ENCODE measurements at places on chromosomes 16 and 17. TPM values are rescaled to one million over a fixed set of nuclear protein-coding genes. Genes with fewer than 3 reads are reported as not detected.

- no peak for DNase-seq
These were observed 12.3 kb upstream of the CDH15 start for GRCh38 chr16:89159066-89159849.

GRCh38 chr16:70388006-70388680 lies 41.4 kb downstream of the DDX19A start:
- no peak for DNase-seq

DNA sequence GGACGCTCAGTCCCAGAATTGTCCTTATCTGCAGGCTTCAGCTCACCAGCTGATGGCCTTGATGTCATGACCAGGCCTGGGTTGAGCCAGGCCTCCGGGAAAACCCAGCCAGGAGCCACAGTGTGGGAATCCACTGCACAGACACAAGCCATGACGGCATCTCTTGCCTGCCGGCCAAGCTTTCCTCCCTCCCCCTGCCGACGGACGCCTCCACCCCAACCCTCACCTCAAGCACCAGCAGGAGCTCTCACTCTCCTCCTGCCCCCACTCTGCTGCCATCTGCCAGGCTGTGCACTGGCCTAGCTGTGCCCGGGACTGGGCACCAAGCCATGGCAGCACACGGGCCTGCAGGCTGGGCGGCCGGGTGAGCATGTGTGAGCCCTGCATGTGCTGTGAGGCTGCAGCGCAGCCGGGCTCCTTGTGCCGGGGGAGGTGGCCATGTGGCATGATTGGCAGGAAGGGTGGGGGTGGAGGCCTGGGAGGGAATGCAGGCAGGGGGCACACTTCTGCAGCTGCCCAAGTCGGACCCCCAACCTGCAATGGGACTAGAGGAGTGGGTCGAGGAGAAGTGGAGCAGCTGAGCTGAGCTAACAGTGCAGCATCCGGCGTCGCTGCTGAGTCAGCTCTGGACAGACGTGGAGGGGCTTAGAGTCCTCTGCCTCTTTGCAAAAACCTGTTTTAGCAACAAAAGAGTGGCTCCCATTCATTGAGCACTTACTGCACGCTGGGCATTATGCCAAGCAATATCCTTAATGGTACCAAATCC lies 268.5 kb downstream of the CBLN1 start:
- no peak for DNase-seq

DNA sequence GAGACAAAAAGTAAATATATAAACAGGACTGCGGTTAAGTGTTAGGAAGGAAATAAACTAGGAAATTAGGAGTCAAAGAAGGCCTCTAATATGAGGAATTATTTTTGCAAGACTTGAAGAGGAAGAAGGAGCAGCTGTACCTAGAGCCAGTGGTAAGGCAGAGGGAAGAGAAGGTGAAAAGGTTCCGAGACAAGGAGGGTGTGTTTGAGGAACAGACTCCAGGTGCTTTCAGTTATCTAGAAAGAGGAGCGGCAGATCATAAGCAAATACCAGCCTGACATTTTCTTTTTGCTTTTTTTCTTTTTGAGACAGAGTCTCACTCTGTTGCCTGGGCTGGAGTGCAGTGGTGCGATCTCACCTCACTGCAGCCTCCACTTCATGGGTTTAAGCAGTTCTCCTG lies 61.0 kb downstream of the CHD9 start:
- no peak for DNase-seq

CCL16 gene
- total RNA-seq: not detected

TMEM100 gene
- total RNA-seq: 2.2 TPM

GRCh38 chr17:63249256-63250004 lies 196.7 kb downstream of the CYB561 start:
- DNase-seq: no peak

- no peak for DNase-seq
These were observed 62.6 kb upstream of the SDK2 start for GRCh38 chr17:73706858-73707257.

TNFSF12 gene
- 98.3 TPM for total RNA-seq

GRCh38 chr17:13228225-13228624 lies 210.4 kb upstream of the ELAC2 start:
- DNase-seq: no peak

DNA sequence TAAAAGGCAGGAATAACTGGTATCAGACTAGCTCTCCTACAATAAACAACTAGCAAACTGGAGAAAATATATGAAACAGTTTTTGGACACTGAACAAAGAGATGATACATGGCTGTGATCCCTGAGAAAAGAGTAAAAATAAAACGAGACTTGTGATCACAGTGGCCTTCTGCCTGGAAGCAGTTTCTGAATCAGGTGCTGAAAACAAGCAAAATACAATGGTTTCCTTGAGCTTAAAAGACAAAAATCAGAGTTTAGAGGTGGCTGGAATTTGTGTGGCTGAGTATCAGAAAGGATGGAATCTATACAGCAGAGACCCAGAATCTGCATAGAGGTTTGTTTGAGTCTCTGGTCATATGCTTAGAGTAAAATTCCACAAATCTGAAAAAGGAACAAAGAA lies 242.5 kb upstream of the SOX9 start:
- DNase-seq: no peak

DNA sequence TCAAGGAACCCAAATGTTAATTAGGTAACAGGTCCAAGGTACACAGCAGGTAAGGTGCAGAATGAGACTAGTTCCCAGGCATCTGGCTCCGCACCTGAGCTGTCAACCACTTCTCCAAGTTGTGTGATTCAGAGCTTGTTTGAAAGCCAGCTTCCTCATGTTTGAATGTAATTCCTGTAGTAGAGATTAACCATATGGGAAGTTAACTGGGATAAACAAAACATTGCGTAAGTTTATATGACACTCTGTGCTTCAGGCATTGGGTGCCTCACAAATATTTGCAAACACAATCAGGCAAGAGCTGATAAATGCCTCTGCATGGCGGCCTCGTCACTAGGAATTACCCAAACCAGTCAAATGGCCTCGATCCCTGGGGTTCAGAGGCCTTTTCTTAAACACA lies 27.9 kb upstream of the CPHXL start:
- DNase-seq: no peak

- no peak for DNase-seq
These were observed 3.6 kb upstream of the KDM8 start for GRCh38 chr16:27199736-27200135.

NPTX1 gene
- total RNA-seq: 0.68 TPM

ITGA2B gene
- total RNA-seq: 0.28 TPM

NPIPA2 gene
- total RNA-seq: 2.6 TPM

CES5A gene
- not detected for total RNA-seq

DNA sequence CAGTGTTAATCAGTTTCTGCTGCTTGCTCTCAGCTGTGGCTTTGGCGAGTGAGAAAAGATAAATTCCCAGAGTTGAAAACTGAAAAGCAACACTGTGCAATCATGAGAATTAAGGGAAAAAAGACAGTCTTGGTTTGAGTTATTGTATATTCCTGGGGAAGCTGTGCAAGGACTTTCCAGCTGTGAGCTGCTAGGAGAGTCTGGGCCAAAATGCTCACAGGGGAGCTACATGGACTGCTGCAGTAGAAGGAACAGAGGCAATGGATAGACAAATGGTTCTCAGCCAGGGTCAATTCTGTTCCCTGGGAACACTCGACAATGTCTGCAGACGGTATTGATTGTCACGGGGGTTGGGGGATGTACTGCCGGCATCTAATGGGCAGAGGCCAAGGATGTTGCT lies 102.0 kb upstream of the ADAMTS18 start:
- no peak for DNase-seq

DNA sequence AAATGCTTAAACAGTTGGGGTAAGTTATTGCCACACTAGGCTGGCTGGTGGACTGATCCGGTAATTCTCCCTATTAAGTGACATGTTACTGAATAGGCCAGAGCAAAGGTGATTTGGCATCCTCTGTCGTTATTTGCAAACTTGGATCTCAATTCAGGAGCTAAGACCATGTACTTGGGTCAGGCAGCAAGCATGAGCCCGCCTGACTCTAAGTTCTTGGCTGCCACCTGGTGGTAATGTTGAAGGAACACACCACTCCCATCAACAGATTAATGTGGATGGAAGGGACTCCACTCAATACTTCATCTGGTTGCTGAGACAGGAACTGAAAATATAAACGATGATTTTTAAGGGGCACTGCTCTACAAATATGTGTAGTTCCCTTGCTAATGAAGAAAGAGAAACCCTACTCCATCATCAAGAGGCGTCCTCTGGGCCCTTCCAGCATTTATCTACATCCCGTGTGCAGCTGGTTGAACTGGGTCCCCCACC lies 70.8 kb downstream of the EMP2 start:
- DNase-seq: no peak

CACNA1G gene
- total RNA-seq: 0.27 TPM

DNA sequence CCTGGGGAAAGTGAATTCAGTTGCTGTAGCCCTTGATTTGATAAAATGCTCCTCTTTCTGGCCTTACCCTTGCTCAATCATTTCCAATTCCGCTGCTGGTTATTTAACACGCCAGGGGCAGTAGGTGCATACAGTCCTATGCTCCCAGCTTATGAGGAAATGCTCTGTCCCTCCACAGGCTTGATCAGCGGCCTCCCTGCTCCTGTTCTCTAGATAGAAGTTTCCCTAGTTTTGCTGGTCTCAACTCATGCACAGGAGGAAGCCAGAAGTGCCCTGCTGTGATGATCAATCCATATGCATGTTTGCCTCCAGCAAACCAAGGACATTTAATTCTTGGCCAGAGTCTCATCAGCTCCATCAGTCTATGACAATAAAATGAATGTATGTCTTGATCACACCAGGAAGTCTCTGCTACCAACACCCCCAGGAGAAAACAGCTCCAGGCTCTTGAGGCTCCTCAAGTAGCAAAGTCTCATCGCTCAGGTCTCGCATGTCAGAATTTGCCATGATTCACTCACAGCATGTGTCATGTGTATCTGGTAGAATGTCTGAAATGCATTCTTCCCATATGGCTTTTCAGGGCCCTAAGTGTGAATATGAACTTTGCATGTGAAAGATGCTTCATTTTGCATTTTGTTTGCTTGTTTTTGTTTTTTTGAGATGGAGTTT lies 208.9 kb downstream of the CDH13 start:
- no peak for DNase-seq

Measured in thoracic aorta (tissue), 2 donors.